ENCODE measurements at places on chromosomes 3 and 15.

- no peak for DNase-seq
Observed at GRCh38 chr3:8329598-8329997, 172.0 kb upstream of the LMCD1 start.

DNA sequence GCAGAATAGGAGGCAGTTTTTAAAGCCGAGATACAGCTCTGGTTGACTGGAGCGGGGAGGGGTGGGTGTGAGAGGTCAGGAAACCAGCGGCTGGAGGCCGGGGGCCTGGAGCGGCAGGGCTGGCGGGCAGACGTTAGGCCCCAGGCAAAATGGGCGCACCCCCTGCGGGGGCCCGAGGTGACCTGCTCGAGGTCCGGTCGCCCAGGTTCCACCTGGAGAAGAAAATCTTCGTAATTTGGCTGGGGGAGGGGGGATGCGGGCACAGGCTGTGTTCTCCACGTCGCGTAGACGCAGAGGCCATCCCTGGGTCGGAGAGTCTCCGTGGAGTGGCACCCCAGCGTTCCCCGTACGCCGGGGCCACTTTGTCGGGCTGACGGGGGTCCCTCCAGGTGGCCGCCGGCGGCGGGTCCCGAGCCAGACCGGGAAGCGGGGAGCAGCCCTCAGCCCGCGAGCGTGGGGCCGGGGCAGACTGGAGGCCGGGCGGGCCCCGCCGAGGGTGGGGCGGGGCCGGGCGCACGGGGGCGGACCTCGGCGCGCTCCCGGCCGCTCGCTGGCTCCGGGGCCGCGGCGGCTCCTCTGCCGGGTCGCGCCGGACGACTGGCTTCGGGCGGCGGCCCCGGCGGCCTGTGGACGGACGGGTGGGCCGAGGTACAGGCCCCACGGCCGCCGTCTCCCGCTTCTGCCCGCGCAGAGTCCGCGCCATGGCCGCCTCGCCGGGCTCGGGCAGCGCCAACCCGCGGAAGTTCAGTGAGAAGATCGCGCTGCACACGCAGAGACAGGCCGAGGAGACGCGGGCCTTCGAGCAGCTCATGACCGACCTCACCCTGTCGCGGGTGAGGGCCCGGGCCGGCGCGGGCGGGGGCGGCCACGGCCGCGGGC, at the start of gene CRTC3:
Gene CRTC3 (plus strand): TSS at position 553 of the 879 bp plus-strand sequence. CDS start 149 bp downstream, at position 702.
- peak; percentile 51 for DNase-seq

GRCh38 chr3:454986-455385, 258.4 kb downstream of the CHL1 start:
- DNase-seq = no peak

DNA sequence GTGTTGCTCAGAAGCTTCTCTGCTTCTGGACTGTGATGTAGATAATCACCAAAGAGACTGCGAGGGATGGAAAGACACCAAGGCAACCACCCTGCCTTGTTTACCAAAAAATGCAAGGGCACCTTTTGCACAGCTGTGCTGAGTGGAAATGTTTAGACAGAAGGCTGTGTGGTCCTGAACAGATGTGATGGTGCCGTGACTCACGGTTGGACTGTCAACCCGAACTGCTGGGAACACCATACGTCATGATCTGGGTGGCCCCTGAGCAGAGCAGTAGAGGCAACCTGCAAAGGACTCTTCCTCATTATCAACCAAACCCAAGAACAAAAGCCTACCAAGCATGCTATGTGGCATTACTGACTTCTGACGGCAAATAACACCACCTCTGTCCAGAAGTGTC, 61.3 kb upstream of the LPP start:
- DNase-seq = no peak

- DNase-seq = peak; percentile 42
Observed at GRCh38 chr3:163490119-163490518, 1588.2 kb downstream of the SI start.

GRCh38 chr3:13174011-13174802, 101.0 kb upstream of the IQSEC1 start:
- no peak for DNase-seq

DNA sequence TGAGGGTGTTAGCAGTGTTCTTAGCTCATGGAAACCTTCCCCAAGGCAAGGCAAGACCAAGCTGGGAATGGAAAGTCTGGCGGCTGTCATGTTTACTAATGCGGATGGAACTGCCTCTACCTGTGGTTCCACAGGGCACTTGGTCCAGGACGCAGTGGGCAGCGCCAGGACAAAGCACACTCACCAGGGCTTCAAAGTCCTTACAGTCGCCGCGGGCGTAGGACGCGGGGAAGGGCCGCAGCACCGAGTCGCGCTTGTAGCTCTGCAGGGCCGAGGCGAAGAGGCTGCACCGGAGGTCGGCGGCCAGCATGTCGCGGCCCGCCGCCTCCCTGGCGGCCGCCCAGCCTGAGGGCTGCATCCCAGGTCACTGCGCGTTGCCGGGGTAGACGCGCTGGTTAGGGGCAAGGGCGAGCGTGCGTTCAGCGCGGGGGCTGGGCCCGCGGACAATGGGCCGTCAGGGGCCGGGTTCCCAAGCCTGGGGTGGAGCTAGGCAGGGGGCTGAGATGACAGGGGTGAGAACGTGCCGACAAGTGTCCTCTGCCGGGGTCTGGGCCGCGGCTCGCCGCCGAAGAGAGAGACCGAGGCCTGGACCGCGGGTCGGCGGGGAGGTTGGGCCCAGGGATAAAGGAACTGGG, 497 bp downstream of the PARP16 start:
- peak; percentile 29 for DNase-seq

GRCh38 chr15:29887721-29888120, 65.5 kb upstream of the TJP1 start:
- DNase-seq = peak; percentile 41
